ENCODE measurements at places on chromosomes 6 and 20.

GRCh38 chr6:109527989-109528388, 45.0 kb upstream of the ZBTB24 start:
- no peak for DNase-seq

- no peak for DNase-seq
Observed at GRCh38 chr20:41532935-41533334, 85.2 kb downstream of the CHD6 start.

DNA sequence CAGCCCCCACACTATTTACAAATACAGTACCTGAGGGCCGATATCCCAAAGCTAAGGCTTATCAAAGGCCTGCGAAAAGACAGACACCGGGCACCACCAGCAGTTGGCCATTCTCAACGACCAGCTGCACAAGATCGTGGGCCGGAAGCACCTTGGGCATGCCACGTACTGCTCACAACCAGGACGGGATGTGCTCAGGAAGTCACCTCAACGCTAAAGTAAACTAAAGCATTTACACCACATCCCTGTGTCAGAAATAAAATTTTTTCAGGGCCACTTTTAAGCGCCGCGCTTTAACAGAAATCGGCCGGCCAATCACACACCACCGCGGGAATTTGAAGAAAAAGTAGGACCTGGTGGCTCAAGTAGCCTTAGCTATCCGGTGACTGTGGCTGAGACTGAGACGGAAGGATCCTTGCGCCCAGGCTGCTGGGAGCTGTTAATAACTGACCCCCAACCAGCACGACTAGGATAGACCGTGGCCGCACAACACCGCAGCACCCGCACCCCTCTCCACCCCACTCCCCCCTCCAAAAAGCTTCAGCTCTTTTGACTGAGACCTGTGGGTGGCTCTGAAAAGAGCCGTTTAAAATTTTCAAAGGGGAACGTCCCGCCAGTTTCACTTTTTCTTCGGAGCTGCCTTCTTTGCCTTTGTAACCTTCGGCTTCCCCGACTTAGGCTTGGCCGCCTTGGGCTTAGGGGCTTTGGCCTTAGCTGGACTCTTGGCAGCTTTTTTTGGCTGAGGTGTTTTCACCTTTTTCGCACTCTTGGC, 131.2 kb upstream of the BTN3A2 start:
- DNase-seq: peak; percentile 68

DNA sequence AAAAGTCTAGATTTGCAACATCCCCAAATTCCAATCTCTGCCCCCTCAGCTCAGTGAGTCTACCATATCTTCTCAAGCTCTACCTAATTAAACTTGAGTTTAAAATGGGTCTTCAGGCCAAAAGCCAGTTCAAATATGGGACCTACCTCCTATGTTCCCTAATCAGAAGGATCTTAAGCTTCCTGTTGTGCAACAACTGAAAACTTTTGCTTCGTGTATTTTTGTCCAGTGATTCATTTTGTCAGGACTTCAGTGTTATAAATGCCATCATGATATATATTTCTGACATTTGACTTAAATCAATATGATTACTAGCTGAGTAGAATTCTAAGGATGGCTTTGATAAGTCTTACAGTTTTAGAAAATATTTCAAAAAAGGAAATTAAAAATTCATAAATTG, 622.6 kb upstream of the PTCHD4 start:
- DNase-seq: no peak

DNA sequence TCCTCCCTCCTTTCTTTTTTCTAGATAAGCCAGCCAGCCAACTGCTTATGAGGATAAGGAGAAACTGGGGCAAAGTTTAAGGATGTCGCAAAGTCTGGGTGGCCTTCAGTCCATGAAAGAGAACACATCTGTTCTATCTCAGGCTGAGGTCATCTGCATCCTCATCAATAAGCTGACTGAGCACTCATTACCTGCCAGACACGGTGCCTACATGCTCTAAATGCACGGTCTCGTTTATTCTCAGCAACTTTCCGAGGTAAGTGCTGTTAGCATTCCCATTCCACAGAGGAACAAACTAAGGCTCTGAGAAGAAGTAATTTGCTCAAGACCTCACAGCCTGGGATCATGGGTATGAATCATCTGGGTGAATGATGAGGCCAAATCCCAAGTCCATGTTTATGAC, 133.1 kb downstream of the BCAS1 start:
- DNase-seq: no peak

GRCh38 chr20:59063358-59064213, 21.0 kb upstream of the PRELID3B start:
- no peak for DNase-seq

GRCh38 chr20:40883097-40883496, 145.5 kb upstream of the TOP1 start:
- DNase-seq: no peak

- no peak for DNase-seq
Observed at GRCh38 chr6:155466539-155466938, 10.9 kb upstream of the NOX3 start.

DNA sequence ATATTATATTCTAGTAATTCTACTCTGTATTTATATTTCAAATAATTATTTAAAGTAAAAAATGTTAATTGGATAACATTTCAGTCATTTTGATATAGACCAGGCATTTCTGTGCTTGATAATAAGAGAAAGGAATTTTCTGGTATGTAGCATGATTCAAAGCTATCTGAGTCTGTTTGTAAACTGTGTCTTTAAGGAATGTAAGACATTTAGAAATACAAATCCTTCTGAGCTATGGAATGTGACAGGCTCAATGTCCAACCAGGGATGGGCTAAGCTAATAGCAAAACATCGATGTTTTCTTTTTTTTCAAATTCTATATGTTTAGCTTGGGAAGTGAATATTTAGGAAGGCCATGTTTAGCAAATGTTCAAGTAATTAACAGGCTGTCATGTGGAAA, 41.5 kb upstream of the FAM83B start:
- no peak for DNase-seq

- DNase-seq: no peak
Observed at GRCh38 chr6:154358019-154358545, 1.5 kb upstream of the IPCEF1 start.

DNA sequence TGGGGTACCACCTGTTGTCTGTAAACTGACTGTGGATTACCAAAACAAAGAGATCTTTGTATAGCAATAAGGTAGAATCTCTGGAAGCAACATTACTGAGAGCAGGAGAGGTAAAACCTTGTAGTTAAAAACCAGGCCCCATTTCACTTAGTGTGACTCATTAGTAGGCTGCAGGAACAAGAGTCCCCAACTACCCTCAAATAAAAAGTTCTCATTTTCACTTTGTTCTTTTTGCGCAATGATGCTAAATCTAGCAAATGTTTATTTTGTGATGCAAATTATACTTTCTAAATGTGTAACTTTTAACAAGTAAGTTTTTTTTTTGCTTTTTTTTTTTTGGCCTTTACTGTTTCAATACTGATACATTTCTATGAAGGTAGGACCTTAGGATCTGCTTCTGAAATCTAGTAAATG, 67.1 kb downstream of the ESF1 start:
- no peak for DNase-seq

DNA sequence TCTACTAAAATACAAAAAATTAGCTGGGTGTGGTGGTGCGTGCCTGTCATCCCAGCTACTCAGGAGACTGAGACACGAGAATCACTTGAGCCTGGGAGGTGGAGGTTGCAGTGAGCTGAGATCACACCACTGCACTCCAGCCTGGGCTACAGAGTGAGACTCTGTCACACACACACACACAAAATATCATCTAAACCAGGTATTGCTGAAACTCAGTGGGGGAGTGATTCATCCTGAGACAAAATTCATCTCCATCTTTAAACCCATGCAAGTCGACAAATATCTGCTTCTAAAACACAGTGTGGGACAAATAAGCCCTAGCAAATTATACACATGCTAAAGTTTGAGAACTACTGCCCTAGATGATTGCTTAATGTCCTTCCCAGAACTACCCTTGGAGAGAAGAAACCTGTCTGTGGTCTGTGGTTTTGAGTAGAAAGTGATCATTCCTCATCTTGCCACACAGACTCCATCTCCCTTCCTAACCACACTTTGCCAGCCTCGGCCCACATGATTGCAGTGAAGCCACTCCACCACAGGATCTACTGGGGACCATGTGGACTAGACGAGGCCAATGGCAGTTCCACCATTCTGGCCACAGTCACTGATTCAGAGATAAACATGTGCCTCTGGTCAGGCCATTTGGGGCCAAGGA, 130.3 kb downstream of the OPRM1 start:
- DNase-seq: no peak

DNA sequence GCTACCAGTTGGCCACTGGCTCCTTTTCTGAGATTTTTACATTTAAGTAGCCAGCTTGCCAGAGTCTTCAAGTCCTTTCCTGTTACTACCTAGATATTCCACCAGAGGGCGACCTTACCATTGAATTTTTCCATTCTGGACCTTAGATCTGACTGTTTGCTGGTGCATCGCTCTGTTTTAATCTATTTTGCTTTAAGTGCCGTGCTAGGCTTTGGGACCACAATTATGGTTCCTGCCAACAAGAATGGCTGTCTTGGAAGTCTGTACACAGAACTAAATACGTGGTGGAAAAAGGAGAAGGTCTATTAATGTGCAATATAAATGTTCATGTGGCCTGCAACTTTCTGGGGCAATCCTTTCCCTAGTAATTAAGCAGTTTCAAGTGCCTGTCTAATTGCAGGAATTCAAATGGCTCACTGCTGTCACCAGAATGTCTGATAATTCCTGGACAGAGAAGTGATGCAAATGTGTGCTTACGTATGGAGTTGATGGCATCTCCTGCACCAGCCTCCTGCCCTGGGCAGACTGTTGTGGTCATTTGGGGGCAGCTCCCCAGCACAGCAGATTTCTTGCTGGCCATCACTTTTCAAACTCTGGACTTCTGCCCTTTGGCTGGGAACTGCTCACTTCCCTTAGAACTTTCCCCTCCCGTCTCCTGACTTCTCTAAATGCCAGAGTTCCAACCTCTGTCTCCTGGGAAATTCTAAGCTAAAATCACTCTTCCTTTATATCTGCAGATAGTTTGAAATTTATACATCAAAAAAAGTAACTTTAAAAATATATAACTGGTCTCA, 5.6 kb upstream of the HLA-DOA start:
- DNase-seq: no peak

DNA sequence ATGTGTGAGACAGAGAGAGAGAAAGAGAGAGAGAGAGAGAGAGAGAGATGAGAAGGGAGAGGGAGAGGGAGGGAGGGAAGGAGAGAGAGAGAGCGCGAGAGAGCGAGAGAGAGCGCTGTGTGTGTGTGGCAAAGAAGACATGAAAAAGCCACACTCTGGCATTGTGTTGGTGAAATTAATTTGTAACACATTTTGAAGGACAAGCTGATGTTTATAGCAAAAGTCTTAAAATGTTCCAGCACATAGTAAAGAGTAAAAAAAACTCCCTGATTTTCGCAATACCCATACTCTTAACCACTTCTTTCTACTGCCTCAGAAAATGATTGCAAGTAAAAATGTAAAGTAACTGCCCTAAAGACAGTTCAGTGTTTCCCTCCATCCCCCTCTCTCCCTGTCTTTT, 56.7 kb downstream of the SLC22A1 start:
- DNase-seq: no peak

- DNase-seq: no peak
Observed at GRCh38 chr6:155213611-155214372, 50.0 kb upstream of the CLDN20 start.

DNA sequence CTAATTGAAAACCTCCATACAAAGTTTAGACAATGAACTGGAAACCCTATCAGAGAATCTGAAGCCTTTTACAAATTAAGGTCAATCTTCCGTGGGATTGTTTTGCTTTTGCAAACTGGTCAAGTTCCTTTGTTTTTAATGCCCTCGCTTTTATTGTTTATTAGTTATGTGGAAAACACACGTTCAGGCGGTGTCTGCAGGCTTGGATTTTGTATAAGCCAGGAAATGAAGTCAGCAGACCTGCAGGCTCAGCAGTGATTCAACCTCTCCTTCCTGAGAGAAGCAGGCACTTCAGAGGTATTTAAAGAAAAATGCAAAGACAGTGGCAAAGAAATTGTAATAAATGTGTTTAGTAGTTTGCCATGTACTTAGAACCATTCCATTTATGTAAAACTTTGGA, 103.4 kb upstream of the PDE10A start:
- no peak for DNase-seq

DNA sequence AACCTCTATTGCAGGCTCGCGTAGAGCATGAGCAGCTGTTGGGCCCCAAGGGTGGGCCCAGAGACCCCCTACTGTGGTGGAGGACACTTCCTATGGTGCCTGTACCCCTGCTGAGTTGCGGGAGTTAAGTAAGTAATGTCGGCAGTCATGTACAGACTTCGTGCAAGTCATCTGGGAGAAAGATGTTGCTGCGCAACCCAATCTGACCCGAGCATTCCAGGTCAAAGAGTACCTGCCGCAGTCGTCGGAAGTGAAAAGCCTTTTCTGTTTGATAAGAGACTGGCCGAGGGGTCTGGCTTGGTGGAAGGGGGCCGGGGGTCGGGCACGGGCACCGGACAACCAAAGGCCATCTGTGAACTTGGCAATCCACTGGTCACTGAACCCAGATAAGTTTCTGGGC, 44.3 kb downstream of the OR2B6 start:
- no peak for DNase-seq

DNA sequence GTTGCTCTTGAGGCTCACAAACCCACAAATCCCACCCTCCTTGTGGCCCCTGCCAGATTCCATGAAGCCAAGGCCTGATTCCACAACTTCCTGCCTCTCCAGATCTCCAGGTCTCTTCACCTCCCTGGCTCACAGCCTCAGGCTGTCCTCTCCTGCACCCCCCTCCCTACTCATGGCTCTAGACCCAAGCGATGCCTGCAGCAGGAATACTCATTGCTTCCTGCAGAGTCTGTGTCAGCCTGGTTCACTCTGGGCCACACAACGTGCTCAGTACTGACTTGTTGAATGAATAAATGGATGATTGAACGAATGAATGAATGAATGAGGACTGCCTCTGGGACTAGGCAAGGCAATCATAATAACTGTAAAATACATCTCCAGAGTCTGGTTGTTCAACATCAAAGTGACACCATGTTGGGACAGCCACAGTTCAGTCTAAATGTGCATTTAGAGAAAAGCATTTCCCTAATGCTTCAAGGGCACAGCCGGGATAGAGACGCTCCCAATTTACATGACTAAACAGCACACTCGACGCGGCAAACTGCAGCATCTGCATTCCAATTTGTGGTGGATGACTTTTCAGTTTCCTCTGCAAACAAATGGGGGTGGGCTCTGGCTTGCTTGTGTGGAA, 139.9 kb downstream of the GRM4 start:
- no peak for DNase-seq

- no peak for DNase-seq
Observed at GRCh38 chr20:36113036-36113435, 41.5 kb upstream of the EPB41L1 start.

GRCh38 chr6:71033171-71033570, 76.3 kb upstream of the B3GAT2 start:
- DNase-seq: no peak

GRCh38 chr6:75818098-75818855, 69.2 kb downstream of the MYO6 start:
- no peak for DNase-seq

- DNase-seq: no peak
Observed at GRCh38 chr20:59246691-59247400, 53.6 kb upstream of the EDN3 start.
